Right kidney (tissue), 9 donors: ENCODE measurements at places on chromosomes 1 and 21.

- DNase-seq: no peak
Observed at GRCh38 chr21:38984568-38984967, 178.8 kb downstream of the ETS2 start.

- no peak for DNase-seq
Observed at GRCh38 chr1:186076006-186076405, 299.0 kb downstream of the TPR start.

DNA sequence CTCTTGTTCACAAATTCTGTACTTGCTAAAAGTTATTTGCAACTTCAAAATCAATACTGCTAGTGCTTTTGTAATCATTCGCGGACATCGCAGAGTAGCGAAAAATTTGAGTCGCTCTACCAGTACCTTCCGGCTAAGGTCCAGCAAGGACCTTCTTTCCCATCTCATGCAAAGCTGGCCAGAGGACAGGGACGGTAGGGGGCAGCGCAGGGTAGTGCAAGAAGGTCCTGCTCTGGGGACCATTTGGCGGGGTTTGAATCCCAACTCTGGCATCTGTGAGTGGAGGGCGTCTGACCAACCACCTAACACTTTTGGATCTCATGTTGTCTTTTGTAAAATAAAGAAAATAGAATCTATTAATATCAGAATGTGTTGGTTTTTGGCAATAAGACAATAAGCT is 258.3 kb downstream of the SPATA17 start:
- DNase-seq: no peak

DNA sequence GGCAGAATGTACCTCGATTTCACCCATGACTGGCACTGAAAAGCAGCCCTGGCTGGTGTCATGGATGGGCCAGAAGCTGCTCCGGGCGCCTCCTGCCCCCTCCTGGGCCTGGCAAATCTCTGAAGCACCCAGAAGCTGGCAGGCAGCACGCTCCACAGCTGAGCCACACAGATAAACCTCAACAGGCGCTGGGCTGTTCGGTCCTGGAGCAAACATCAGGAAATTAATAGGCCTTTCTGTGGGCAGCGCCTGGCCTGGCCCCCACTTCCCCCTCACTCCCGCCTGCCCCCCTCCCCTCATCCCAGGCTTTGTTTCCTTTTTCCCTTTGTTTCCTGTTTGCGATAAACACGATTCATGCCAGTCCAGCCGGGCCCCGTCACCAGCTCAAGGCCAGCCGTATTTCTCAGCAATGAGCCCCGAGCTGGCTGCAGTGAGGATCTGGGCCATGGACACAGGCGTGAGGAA is 20.1 kb upstream of the DISP3 start:
- DNase-seq: no peak
